ENCODE measurements at places on chromosomes 5 and 9.

DNA sequence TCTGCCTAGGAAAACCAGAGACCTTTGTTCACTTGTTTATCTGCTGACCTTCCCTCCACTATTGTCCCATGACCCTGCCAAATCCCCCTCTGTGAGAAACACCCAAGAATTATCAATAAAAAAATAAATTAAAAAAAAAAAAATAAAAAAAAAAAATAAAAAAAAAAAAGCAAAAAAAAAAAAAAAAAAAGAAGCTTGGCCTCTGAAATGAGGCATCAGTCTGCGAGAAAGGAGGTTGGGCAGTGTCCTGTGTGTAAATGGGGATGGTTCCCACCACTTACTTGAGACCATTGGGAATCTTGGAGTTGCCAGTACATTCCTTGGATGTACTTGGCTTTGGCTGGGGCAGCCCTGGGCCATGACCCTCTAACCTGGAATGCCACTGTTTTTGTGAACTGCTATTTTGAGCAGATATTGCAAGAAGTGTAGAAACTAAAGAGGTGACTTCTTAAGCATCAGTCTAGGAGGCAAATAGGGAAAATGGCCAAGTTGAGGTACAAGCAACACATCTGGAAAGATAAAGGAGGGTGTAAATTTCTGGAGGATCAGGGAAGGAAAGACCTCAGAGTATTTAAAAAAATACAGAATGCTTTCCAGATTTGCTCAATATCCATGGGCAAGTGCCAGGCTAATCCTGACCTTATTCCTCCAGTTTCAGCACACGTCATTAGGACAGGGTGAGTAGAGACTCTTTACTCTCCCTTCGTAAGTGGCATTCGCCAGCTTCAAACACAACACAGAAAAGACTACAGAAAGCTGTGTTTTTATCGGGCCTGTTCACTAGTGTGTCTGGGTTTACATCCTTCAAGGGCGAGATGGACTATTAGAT is 58.1 kb downstream of the HSPA4 start:
- DNase-seq, result no peak

- DNase-seq, result no peak
These were observed 367.6 kb downstream of the ARL15 start for GRCh38 chr5:53942724-53943123.

DNA sequence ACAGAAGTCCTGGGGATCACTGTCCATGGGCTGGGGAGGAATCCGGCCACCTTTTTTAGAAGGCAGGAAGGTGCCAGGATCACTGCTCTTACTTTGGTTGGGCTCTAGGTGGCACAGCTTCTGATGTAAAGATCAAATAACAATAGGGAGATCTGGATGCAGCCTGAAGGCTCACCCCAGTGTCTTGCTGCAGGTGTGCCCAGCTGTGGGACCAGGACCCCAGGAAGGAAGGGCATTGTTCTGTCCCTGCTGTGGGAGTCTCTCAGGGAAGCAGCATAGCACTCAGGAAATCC is 69.6 kb downstream of the DAB2IP start:
- no peak for DNase-seq

GRCh38 chr5:147842869-147843268 is 11.4 kb upstream of the SPINK1 start:
- no peak for DNase-seq

DNA sequence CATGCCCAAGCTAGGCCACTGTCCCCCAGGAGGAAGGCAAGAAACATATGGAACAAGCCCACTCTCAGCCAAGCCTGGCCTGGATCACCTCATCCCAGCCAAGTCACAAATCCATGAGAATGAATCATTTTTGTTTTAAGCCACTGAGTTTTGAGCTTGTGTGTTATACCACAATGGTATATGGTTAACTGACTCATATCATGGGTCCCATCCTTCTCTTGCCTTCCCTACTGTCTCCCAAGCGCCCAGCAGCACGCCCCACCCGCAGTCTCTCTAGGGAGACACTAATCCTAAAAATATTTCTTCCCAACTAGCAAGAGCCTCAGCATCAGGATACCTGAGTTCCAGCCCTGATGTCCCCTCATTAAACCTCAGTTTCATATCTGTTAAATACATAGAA is 248.1 kb downstream of the CDK5RAP2 start:
- no peak for DNase-seq

- no peak for DNase-seq
These were observed 88.6 kb downstream of the SMIM23 start for GRCh38 chr5:171874234-171874633.

DNA sequence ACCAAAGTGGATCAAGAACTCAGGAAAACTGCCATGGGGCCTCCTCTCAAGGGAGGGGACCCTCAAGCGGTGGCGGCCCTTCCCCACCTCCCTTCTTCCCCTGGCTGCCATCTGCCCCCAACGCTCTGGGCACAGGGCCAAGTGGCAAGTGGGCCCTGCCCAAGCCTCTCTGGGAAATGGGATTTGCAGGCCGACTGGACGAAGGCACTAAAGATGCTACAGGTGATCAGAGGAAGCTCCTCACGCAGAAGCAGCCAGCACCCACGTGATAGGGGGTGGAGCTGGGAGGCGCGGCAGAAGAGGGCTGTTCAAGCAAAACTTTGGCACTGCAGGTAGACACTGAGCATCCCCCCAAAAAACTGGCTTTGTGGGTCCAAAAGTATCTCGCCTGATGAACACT is 52.7 kb upstream of the UBTD2 start:
- no peak for DNase-seq

- no peak for DNase-seq
These were observed 2031.8 kb upstream of the CDH6 start for GRCh38 chr5:29161399-29162291.

- no peak for DNase-seq
These were observed 520.0 kb downstream of the SPOCK1 start for GRCh38 chr5:136979131-136979530.

DNA sequence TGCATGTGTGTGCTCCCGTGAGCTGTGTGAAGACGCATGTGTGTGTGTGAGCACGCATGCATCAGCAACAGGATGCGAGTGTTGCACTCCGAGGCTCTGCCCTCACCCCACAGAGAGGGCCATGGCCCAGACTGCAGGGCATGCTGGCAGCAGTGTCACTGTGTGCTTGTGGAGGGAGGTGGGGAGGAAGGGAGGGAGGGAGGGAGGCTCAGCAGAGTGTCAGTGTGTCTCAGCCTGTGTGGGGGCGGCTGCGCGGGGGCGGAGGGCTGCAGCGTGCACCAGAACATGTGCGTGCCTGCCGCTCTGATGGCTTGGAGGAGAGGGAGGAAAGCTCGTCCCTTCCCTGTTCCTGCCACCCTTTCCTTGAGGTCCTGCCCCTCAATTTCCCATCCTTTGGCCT is 5.3 kb downstream of the CAMK2A start:
- no peak for DNase-seq

- no peak for DNase-seq
These were observed 12.3 kb downstream of the GAPT start for GRCh38 chr5:58503390-58504046.

GRCh38 chr5:177232358-177232757 is 71.2 kb downstream of the RAB24 start:
- no peak for DNase-seq

DNA sequence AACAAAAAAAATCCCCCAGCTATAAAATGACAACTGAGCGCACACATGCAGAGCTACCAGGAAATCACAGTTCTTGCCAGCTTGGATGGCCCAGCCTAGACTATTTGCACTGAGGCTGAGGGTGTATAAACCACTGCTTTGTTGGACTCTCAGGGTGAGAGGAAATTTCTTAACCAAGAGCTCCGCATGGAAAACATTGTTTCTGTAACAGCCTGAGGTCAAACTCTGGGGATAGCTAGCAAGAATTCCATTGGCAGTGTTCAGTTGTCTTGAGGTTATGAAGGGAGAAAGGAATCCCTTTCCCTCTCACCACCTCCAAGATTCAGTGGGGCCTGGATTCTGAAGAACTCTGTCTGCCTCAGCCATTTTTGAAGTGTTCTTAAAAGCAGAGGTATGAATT is 360.0 kb downstream of the OSTF1 start:
- DNase-seq, result no peak

GRCh38 chr5:114467729-114468128 is 105.9 kb downstream of the KCNN2 start:
- no peak for DNase-seq

- DNase-seq, result no peak
These were observed 47.8 kb upstream of the NR5A1 start for GRCh38 chr9:124555043-124555442.

GRCh38 chr9:71552480-71552879 is 215.8 kb downstream of the CEMIP2 start:
- DNase-seq, result no peak

DNA sequence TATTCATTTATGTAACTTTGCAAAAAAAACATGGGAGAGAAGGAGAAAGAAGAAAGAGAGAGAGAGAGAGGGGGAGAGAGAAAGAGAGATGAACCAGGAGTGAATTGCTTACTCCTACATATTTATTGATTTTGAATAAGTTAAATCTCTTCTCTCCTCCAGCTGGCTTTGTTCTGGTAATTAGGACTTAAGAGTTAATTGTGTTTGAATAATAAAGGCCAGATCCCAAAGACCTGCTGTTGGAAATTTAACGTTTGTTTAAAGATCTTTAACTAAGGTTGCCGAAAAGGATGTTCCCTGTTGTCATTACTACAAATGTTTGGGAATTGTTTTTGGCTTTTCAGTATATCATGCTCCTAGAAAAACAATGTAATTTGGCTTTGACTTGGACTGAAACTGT is 473.0 kb downstream of the TUSC1 start:
- DNase-seq, result no peak

- DNase-seq, result no peak
These were observed 1.3 kb downstream of the TXN start for GRCh38 chr9:110255034-110255462.

- no peak for DNase-seq
These were observed 60.0 kb upstream of the CARTPT start for GRCh38 chr5:71658916-71659662.
